ENCODE measurements at places on chromosomes 7 and 10.

DNA sequence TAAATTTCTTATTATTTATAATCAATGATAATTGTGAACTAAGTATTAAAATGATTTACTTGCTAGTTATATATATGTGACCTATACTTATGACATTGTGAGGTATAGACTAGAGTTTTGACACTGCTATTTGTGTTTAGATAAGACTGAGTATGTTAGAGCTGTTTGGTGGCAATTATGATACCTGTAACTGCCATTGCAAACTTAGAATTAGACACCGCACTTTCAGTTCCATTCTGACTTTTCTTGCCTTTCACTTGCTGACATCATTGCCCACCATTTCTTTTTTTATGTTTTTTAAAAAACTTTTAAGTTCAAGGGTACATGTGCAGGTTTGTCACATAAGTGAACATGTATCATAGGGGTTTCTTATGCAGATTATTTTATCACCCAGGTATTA lies 214.5 kb downstream of the MBL2 start:
- no peak for DNase-seq

DNA sequence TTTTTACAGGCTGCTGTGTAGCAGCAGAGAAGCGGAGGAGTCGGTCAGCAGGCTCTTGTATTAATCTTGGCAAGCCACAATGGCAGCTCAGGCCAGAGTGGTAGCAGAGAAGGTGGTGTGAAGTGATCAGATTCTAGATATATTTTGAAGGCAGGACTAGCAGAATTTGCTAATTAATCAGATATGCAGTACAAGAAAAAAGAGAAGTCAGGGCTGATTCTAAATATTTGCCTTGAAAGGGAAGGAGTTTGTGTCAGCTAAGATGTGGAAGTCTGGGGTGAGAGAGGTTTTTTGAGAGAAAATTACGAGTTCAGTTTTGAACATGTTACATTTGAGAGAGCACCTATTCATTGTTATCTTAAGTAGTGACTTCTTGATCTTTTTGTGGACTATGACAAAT lies 176.3 kb downstream of the WNT2 start:
- no peak for DNase-seq

- no peak for DNase-seq
Observed at GRCh38 chr7:156230576-156230975, 410.0 kb upstream of the RNF32 start.

DNA sequence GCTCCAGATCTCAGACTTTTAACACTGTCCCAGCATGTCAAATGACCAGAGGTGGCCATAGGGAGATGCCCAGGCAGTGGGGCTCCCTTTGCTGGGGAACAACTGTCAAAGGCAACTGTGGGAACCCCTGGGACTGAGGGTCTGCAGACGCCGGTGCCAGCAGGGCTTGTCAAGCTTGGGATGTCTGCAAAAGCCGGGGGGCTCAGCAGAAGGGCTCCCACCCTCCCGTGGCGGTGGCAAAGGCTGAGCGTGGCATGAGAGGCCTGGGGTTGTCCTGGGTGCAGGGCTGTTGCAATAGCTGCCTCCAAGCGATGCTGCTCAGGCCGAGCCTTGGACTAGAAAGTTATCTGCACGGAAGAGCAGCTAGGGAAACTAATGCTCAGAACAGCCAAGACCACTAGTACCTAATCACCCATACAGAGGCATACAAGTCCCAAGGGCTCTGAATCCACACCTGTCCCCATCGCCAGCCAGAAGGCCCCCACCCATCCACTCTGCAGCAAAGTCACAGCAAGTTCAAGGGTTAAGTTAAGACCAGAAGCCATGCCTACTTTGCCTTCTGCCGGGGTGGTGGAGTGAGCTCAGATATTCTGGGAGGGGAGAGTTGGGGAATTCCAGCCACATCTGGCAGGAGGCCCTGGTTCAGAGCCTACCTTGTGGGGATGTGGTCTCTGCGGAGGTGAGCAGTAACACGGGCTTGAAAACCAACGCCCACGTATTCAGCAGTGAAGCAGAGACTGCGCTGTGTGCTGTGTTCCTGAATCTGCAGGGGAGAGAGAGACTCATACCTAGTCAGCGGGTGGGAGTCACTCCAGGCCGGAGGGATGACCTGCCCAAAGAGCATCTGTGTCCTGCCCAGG lies 4.6 kb downstream of the SH2B2 start:
- DNase-seq = no peak

DNA sequence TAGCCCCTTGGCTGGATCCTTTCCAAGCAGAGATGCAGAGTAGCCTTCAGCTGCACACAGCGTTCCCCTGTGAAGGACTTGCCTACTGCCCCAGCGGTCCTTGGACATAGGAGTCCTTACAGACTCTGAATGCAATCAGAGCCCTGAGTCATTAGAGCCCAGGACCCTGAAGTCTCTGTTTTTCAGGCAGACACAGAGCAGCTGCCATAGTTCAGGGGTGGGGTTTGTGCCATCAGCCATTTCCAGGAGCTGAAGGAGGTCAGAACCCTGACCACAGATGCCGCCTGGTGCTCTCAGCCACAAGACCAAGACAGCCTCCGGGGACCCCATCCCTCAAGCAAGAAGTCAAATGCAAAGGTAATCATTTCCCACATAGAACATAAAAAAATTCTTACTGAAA lies 32.8 kb upstream of the WDFY4 start:
- DNase-seq = no peak

Data from esophagus squamous epithelium (tissue), 5 donors.